ENCODE measurements at places on chromosomes 6 and 20. TPM values are rescaled to one million over a fixed set of nuclear protein-coding genes. Genes with fewer than 3 reads are reported as not detected.

GRCh38 chr6:3956054-3956453, 106.9 kb downstream of the FAM50B start:
- no peak for DNase-seq

DNA sequence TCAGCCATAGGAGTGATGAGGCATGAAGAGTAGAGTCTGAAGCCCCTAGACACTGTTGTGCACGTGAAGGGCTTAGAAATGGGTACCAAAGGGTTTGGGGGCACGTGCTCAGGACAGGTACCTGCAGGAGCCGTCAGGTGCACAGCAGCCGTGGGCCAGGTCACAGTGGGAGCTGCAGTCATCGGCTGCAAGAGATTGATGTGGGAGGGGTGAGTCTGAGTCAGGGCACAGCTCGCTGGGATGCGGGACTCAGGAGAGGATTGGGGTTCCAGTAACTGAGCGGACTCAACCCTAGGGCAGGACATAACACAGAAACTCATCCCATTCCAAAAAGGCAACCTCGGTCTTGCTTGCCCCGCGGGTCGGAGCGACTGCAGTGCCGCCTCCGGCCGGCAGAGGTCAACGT, 1.1 kb downstream of the DLK2 start:
- DNase-seq = no peak

GRCh38 chr6:75301088-75301487, 16.5 kb upstream of the TMEM30A start:
- DNase-seq = no peak

MED23 gene
- total RNA-seq = 66.9 TPM

Measured in urinary bladder (tissue), 4 donors.